ENCODE measurements at places on chromosomes 12 and 14.

- no peak for DNase-seq
Observed at GRCh38 chr12:126581655-126582054, 1516.4 kb downstream of the AACS start.

DNA sequence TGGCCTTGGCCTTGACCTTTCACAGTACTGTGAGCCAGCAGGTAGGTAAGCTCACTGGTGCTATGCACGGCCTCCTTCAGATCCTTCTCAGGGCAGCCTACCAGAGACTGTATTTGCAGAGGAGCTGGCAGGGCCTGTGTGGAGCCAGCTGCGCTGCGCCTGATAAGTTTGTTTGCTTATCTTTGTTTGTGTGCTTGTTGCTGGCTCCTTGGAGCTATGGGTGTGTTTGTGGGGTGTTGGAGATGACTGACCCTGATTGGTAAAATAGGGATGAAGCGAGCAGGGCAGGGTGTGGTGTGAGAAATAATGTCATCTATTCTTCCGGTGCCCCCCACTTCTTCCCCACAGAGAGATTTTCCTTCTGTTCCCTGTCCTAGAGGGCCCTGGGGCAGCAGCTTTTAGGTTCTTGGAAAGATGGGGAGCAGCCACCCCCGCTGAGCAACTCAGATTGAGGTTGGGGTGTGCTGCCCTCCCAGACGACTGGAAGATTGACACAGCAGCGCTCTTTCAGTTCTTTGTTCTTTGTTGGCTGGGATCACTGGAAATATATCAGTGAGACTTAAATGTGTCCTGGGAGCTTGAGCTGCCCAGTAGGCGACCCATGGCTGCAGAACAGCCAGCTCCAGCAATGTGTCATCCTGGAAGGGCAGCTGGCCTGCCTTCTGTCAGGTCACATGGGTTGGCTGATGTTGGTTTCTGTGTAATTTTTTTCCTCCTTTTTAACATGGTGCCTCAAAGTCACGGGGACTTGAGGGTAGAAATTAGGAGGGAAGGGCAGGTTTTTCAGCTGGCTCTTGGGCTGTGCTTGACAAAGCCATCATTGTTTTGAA, 19.6 kb downstream of the MLXIP start:
- DNase-seq: no peak

- no peak for DNase-seq
Observed at GRCh38 chr14:102086709-102086971, 204 bp downstream of the HSP90AA1 start.

- DNase-seq: no peak
Observed at GRCh38 chr14:43169722-43170121, 1337.4 kb downstream of the FSCB start.

DNA sequence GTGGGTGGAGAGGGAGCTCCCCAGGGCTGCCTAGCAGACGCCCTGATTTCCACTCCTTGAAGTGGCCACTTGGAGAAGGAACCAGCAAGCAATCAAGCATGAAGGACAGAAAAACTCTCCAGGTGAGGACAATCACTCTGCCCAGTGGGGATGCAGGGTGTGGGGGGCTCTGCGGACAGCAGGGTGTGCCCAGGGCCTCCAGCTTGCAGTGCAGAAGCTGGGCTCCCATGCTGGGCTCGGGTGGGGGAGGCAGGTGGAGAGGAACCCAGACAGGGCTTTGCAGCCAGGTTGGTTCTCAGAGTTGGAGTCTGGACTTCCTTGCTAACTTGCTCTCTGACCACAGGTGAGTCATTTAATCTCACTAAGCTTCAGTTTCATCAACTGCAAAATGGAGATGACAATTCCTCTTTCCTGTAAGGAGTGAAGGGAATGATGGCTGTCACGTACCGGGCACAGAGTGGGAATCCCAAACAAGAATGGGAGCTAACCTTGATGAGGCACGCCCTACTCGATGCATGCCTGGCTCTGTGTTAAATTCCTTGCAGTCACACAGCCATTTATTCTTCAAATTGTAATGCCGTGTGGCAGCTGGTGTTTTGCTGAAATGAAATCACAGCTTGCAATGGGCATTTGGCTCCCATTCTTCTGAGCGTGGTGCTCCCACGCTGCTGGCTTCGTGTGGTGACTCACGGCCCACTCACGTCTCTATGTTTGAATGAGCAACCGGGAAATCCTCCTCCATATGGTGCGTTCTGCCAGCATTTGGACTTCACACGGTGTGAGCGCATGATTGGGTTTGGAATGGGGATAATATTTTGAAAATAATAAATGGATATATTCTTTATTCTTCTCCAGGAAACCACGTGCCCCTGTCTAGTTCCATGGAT, 75.2 kb downstream of the PRIMA1 start:
- DNase-seq: no peak

GRCh38 chr12:57175428-57176138, 28.2 kb upstream of the LRP1-AS start:
- peak; percentile 24 for DNase-seq

DNA sequence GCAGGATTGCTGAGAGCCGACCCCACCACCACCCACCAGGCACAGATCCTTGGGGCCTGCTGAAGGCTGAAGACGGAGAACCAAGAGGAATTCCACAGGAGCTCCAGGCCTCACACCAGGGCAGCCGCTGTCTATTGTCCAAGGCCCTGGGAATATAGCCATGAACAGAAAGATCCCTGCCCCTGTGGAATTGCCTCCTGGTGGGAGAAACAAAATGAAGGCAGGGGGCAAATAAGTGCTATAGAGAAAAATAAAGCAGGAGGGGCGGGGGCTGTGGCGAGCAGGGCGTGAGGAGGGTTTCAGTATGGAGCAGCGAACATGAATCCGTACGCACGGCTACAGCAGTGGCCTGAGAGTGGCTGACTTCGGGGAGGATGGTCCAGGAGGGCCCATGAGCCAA, 96.1 kb downstream of the EML1 start:
- DNase-seq: no peak

- DNase-seq: no peak
Observed at GRCh38 chr14:54653712-54654469, 87.0 kb downstream of the SAMD4A start.

DNA sequence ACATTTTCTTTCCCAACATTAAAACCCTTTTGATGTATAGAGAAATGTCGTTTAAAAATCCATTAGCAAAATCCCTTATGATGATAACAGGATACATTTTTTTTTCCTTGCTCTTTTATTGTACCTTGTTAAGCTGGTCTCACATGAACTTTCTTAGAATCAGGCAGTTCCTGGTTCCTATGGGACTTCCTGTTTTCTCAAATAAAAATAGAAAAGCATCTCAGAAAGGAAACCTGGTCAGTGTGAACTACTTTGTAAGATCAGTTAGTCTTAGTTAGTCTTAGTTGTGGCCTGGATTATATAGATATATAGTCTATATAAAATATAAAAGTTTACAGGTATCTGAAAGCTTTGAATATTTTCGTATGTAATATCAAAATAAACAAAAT, 40.3 kb downstream of the LEMD3 start:
- DNase-seq: no peak

DNA sequence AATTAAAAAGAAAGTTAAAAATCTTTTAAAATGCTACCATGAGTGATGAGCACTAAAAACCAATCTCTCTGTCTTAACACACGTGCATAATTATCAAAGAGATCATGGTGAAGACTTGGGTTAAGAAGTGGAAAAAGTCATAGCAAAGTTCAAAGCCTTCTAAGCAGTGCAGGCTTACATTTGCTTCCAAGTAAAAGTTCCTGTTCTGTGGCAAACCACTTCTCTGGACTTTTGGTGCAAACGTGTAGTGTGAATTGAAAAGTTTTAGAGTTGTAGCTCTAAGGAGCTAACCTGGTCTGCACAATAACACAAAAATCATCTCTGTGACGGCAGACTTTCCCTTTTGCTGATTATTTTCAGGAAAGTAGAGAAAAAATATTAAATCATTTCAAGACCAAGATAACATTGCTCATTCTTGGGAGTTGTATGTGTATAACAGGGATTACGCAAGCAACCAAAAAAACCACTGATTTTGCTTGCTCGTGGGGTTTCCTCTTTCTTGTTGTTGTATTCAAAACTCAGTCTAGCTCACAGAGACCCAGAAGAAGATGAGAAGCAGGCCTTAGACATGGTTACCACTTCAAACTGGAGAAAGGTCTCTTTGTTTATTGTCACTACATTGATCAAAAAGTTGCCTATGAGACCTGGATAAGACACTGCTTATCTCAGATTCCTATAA, 2.3 kb upstream of the GLIPR1 start:
- peak; percentile 71 for DNase-seq

DNA sequence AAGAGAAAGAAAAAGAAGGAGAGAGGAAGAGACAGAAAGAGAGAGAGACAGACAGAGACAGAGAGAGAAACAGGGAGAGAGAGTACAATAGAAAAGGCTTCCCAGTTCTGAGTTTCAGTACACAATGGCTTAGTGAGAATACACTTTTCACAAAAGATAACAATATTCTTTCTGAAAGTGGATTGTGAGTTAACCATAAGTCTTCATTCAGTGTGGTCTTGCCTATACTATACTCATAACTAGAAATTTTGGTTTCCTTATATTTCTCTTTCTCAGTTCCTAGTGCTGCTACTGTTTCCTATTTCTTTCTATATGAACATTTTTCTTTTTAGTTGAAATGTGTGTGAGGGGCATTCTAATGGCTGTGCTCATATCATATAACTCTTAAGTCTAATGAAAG, 9.3 kb downstream of the CD163L1 start:
- DNase-seq: no peak

- DNase-seq: no peak
Observed at GRCh38 chr12:5102261-5102789, 58.6 kb downstream of the KCNA5 start.

DNA sequence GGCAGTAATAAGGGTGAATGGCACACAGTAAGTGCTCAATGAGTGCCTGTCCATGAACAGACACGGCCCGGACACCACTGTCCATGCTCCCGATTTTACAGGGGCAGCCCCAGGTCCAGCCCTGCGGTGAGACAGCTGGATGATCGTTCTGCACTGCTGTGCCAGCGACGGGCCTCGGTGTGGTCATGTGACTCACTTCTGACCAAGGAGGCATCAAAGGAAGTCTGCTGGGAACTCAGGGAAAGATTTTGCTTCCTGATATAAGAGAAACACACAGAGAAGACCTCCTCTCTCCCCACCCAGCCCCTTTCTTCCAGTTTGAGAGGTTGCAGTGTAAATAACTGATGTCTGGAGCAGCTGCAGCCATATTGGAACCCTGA, 126.6 kb downstream of the SCARB1 start:
- no peak for DNase-seq

DNA sequence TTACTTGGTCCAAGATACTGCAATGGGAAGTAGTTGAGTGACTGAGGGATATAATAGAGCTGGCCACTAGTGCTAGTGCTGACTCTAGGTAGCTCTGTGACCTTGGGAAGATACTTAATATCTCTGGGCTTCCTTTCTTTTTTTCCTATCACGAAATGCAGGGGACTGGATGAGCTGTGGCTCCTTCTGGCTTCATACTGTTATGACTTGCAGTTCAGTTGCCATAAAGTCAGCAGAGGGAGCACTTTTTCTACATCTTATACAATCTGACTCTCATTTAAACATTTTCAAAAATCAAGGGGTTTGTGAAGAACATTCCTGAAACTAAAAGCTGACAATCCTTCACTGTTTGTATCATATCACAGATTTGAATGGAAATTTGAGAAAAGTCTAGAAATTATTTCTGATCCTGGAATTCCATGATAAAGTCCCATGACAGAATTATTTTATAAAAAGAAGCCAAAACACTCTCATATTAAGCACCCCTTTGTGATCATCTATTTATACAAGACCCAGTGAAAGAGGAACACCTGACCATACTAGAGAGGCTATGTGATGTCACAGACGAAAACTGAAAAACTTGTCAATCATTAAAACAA, 5.3 kb downstream of the BHLHE41 start:
- DNase-seq: no peak

GRCh38 chr12:24902511-24903328, 46.2 kb downstream of the BCAT1 start:
- no peak for DNase-seq

DNA sequence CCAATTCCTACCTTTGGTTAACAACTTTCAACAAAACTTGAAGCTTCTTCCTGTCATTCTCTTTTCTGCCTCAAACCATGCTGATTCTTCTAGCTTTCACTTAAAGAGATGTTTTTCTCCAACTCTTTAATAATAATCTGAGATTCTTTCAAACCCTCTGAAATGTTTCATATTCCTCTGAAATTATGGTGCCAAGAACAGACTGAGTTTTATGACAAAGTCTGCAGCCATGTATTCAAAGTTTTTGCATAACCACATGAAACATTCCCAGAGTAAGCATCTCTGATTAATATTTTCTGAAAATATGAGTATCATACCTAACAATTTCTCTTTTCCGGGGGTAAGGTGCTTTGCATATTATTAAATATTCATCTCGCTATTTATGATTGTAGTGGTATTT, 59.1 kb upstream of the DCN start:
- no peak for DNase-seq

DNA sequence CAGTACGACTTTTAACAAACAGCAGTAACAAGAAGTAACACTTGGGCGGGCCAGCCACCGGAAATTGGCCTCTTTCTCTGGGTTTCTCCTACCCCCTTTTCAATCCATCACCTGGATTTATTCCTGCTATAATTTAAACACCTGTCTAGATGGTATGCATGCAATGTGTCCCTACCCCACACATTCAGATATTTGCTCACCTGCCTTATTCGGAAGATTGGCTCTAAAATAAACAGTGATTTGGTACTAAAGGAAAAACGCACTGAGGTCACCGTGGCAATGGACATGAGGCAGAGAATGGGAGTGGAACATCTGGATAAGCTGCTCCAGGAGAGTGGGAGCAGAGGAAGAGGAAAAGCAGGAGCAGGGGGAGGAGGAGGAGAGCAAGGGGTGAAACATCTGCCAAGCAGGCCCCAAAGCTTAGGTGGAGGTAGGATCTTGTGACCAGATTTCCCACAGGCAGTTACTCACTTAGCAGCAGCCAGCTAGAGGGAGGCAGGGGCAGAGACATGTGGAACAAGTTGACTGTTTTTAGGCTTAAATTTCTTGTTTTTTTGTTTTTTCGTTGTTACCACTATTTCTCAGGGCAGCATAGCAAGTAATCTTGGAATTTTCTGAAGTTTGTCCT, 150.9 kb downstream of the TTLL5 start:
- DNase-seq: no peak

- no peak for DNase-seq
Observed at GRCh38 chr14:94689985-94690400, 77.8 kb downstream of the SERPINA3 start.

GRCh38 chr14:94390372-94391086, 2.1 kb upstream of the SERPINA1 start:
- no peak for DNase-seq
